ENCODE measurements at places on chromosomes 1 and 21.

- no peak for DNase-seq
Observed at GRCh38 chr1:19376428-19377372, 64.6 kb downstream of the SLC66A1 start.

DNA sequence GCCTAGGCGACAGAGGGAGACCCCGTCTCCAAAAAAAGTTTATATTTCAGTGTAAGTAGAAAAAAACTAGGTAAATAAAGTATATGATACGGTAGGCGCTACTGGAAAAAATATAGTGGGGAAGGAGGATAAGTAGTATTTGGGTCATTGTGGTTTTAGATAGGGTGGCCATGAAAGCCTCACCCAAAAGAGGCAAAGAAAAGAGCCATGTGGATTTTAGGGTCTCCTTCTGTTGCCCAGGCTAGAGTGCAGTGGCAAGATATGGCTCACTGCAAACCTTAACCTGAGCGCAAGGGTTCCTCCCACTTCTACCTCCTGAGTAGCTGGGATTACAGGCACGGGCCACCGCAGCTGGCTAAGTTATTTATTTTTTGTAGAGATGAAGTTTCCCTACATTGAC, 17.1 kb downstream of the LEPR start:
- DNase-seq: no peak

- no peak for DNase-seq
Observed at GRCh38 chr1:119631433-119632102, 16.5 kb downstream of the ZNF697 start.

DNA sequence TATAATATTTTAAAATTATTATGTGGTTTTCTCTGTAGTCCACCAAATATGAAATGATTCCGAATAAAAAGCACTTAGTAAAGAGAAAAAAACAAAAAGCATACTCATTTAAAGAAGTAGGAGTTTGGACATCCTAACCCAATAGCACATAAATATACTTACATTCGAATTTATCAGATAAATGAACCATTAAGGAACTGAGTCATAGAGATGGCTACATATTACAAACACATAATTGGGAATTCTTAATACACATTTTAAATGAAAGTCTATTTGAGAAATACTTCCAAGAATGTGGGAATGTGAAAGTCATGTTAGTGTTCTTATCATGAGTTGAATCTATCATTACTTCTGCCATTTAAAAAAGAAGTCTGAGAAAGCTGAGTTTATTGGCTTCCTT, 75.0 kb downstream of the USP24 start:
- no peak for DNase-seq

All from NAMALWA (cell line).